ENCODE measurements at places on chromosomes 11 and 22.
A peak's percentile ranks its signal among the peaks of the same experiment; 100 is the strongest.

DNA sequence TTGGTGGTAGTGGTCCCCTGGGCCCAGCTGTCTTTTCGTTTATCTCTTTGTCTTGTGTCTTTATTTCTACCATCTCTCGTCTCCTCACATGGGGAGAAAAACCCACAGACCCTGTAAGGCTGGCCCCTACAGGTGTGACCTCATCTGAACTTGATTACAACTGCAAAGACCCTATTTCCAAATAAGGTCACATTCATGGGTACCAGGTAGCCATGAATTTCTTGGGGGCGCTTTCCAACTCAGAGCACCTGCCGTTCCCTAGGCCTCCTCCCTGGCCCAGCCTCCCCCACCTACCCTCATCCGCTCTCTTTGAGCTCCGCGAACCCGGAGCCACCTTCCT lies 14.0 kb upstream of the RRP7A start:
- DNase-seq, result no peak

DNA sequence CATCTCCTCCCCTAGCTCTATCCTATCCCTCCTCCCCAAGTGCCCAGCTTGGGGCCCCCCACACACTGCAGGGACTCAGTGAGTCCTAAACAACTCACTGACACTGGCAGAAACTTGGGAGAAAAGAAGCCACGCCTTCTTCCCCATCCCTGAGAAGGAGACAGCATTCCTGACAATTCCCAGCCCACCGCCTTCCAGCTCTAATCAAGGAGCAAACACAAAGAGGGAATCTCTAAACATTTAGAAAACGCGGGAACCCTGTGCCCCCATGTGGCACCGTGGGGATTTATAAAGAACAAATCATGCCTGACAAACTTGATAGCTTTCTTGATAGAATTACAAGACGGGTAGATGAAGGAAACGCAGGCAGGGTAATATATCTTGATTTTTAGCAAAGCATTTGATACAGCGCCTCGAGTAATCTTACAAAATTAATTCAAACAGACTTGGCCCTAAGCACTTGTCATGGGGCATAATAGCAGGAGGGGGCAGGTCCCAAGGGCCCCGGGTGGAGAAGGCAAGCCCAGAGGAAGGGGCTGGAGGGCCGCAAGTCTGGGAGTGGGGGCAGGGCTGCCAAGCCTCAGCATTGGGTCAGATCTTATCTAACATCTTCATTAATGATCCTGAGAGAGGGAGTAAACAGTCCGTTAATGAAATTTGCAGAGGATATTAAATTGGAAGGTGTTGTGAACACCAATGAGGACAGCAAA lies 4.5 kb downstream of the CHST1 start:
- no peak for DNase-seq

DNA sequence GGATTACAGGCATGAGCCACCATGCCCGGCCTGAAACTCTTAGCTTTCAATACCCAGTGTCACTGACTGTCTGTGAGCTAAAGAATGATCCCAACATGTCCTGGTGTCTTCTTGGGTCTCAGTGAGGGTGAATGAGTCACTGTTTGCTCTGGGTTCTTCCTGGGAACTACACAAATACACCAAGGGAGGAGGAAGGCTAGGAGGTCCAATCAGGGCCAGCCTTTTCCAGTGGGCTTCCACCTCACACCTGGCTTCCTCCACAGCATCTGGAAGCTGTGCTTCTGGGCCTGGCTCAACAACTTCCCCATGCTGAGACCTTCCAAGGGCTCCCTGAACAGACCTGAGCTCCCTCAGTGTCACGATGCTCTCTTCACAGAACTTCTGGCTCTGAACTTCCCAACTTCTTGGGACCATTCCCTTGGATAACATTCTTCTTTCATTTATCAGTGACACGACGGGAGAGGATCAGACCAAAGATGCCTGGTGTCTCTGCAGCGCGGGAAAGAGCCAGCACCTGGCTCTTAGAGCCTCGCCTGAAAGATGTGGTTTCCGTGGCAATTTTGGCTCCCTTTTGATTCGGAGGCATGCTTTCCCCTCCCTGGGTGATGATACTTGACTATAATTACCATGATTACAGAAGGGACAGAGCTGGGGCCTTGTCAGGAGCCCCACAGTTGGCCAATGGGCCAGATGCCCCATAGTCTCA lies 22.3 kb upstream of the CHRM4 start:
- no peak for DNase-seq

- no peak for DNase-seq
Observed at GRCh38 chr11:110425751-110426545, 3.8 kb upstream of the FDX1 start.

GRCh38 chr11:131240421-131240820 lies 130.0 kb upstream of the NTM start:
- no peak for DNase-seq

- DNase-seq, result no peak
Observed at GRCh38 chr11:119167933-119168332, 592 bp upstream of the NLRX1 start.

DNA sequence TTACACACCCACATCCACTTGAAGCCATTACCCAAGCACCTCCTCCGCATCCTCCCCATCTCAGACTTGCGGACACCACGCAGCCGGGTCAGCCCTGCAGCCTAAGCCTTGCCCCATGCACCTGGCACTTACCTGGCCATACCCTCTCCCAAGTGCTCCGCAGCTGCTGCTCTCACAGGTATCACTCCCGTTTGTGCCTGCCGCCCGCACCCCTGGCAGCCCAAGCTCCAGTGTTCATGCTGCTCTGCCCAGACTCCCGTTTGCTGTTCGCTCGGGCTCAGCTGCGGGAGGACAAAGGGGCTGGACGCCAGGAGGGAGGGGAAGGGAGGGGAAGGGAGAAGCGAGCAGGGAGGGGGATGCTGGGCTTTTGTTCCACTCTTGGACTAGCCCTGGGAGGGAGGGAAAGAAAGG lies at the start of gene KLHL35:
Gene KLHL35, minus strand, starts transcription at position 293 of the 411 bp plus-strand sequence. CDS start 2,574 bp downstream, outside the sequence.
- DNase-seq, result no peak

DNA sequence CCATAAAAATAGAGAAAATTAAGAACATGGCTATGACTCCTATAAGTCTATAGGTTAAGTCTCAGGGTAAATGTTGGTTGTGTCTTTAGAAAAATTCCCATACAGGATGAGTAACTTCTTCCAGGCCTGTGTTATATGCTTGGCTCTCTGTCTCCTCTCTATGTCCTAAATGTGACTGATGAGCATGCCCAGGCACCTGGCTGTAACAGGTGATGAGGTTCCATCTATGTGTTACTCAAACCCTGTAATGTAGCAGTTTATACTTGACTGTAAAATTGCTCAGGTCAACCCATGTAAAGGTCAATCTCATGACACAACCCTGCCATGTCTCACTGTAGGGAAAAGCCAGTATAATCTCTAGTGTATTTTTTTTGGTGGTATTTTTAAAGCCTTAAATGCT lies 69.5 kb downstream of the PARVA start:
- no peak for DNase-seq

- no peak for DNase-seq
Observed at GRCh38 chr11:64647019-64647779, 56.2 kb downstream of the SLC22A12 start.

- DNase-seq, result no peak
Observed at GRCh38 chr11:111528557-111528956, 12.0 kb upstream of the LAYN start.

GRCh38 chr11:76756341-76756741 lies 26.8 kb upstream of the TSKU start:
- DNase-seq, result no peak

GRCh38 chr11:75541193-75542087 lies 15.7 kb upstream of the GDPD5 start:
- no peak for DNase-seq

GRCh38 chr11:6357222-6357621 lies 33.1 kb upstream of the SMPD1 start:
- DNase-seq, result peak; percentile 8

DNA sequence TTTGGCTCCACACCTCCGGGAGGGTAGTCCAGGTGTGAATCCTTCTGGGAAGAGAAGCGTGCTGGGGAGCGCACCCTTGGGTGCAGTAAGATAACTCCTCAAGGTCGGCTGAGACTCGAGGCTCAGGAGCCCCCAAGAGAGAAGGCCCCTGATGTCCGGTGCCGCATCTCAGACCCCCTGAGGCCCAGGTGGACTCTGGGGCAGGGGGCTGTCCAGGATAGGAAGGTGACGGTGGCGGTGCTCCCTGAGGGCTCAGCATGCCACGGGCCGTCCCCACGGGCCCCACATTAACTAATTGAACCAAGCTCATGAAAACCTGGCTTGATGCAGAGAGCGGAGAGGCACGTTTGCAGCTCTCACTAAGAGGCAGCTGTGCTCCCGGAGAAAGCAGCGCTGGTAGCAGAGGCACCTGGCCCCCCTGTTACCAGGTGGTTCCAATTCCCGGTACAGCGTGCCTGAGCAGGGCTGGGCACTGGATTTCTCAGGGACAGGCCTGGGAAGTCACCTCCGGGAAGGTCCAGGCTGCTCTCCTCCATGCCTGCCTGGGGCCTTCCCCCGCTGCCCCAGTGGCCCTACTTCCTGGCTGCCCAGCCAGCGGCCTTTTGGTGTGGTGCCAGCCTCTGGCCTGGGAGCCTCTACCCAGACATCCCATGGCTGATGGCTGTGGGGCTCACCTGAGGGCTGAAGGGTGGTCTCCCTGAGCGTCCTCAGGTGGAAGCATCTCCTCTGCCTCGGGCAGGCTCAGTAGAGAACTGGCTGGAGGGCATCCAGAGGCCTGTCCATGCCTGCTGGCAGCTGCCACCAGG lies 1.1 kb downstream of the KCNQ1 start:
- no peak for DNase-seq

DNA sequence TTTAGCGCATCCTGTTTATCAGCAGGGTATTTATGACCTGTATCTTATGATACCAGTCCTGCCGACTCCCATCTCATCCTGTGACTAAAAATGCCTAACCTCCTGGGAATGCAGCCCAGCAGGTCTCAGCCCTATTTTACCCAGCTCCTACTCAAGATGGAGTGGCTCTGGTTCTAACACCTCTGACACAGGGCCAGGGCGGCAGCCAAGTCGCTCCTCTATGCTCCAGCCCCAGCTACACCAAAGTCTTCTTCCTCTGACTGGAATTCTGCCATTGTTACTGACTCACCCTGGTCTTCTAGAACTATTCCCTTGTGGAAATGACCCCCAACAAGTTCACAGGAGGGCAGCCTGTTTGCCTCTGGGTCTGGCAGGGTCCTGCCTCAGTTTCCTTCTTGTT lies 7.9 kb upstream of the C1QTNF6 start:
- no peak for DNase-seq

- no peak for DNase-seq
Observed at GRCh38 chr22:24112188-24112587, 69.1 kb upstream of the SUSD2 start.

- no peak for DNase-seq
Observed at GRCh38 chr11:126172596-126173038, 38.8 kb downstream of the RPUSD4 start.

GRCh38 chr22:40224702-40225101 lies 47.0 kb downstream of the TNRC6B start:
- DNase-seq, result peak; percentile 63

DNA sequence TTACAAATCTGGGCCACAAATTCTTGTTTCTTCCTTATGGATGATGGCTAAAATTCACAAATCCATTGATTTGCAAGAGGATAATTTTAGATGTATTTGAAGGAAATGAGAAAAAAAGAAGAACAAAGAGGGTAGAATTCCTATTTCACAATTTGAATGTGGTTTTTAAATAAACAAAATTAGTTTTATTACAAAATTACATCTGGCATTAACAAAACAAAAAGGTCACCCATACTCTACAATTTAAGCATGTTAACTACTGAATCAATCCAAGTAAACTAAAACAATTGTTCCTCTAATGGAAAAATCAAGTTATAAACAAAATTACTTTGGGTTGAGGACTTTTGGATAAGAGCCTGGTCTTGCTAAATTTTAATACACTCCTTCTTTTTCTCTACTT lies 242.0 kb downstream of the METTL15 start:
- DNase-seq, result no peak

GRCh38 chr22:45262195-45262930 lies 21.7 kb upstream of the KIAA0930 start:
- DNase-seq, result no peak

- no peak for DNase-seq
Observed at GRCh38 chr11:24155792-24156191, 341.1 kb upstream of the LUZP2 start.

DNA sequence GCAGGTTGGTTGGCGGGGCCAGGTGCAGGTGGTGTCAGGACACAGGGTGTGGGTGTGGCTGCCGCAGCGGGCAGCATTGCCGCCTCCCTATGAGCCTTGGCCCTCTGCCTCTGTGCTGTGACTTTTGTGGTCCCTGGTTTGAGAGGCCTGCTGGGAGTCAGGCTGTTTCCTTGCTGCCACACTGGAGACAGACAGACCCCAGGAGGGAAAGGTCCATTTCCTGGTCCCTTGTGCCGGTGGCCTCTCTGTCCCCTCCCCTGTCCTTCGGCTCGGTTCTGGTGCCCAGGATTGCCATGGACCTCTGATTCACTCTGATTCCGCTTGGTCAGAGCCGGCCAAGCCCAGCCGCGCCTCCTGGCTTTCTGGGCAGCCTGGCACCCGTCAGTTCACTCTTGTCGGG lies 196.9 kb downstream of the TBC1D22A start:
- no peak for DNase-seq

- DNase-seq, result no peak
Observed at GRCh38 chr11:111976767-111977145, 39.6 kb downstream of the DIXDC1 start.

DNA sequence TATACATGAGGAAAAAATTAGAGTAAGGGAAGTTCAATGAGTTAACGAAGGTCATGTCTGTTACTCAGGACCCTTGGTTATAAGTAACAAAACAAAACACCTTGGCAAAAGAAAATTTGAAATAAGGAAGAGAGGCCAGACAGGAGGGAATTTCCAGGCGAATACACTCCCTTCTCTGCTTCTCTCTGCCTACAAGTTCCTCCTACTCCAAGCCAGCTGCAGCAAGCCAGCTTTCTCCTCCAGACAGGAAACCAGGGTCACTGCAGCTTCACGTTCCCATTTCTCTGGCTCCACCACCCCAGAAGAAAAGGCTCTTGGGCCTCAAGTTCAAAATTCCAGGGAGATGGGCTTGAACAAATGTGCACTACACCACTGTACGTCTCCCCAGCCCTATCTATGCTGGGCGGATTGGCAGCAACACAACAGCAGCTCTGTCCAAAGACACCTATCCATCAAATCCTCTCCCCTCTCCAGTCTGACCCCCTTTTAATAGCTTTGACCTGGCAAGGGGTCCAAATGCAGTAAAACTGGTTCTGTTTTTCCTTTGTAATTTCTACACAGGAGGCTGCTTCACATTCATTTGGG lies 27.7 kb downstream of the SMCO4 start:
- DNase-seq, result no peak

GRCh38 chr11:14499178-14499559 lies 442 bp downstream of the COPB1 start:
- no peak for DNase-seq

DNA sequence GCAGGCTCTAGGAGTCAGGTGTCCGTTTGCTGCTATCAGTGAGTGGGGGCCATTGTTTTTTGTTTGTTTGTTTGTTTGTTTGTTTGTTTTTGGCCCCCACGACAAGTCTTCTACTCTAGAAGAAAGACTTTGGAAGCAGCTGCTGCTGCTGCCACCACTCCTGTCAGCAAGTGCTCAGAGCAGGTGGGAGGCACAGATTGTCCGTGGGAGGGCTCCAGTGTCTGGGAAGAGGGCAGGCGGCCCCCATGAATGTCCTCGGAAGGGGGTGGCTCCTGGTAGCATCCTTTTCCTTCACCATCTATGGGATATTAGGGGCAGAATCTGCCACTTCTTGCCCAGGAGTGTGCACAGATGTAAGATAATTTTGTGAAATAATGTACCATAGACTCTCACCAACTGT lies 37.8 kb upstream of the YWHAH start:
- no peak for DNase-seq
